ENCODE measurements at places on chromosomes 3 and 15.

- no peak for DNase-seq
Measured at GRCh38 chr3:112354642-112355306, 21.8 kb downstream of the CD200 start.

- DNase-seq = no peak
Measured at GRCh38 chr3:65614585-65614984, 424.1 kb downstream of the MAGI1 start.

DNA sequence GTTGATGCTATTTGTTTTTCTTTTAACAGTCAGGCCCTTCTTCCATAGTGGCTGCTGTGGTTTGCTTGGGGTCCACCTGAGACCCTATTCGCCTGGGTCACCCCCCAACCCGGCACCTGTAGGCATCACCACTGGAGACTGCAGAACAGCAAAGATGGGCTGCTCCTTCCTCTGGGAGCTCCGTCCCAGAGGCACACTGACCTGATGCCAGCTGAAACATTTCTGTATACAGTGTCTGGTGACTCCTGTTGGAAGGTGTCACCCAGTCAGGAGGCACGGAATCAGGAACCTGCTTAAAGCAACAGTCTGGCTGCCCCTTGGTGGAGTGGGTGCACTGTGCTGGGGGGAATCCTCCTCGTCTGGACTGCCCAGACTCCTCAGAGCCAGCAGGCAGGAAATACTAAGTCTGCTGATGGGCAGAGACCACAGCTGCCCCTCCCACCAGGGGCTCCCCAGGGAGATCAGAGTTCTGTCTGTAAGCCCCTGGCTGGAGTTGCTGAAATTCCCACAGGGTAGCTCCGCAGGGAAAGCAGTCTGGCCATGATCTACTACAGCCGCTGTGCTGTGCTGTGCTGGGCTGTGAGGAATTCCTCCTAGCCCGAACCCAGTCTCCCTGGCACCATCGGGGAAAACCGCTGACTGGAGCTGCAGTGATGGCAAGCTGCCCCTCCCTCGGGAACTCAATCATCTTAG, 248.2 kb downstream of the TBC1D5 start:
- no peak for DNase-seq

- DNase-seq = no peak
Measured at GRCh38 chr3:47950453-47951169, 65.6 kb downstream of the MAP4 start.

DNA sequence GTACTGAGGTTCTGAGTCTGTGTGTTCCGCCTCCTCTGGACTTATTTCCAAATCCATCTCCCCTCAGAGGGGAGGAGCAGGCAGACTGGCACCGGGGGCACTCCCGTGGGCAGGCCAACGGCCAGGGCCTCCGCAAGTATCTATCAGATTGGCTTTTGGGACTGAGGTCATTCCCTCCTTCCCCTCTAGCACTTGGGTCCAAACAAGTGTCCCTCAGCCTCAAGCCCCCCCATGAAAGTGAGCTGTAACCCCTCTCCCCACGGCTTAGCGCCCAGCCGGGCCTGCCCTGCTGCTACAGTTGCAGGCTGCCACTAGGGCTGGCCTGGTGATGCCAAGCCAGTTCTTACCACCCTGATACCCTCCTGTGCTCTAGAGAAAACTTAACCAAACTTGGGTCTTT, 17.4 kb downstream of the ITGA11 start:
- DNase-seq = no peak
